ENCODE measurements at places on chromosomes 2 and 18.

DNA sequence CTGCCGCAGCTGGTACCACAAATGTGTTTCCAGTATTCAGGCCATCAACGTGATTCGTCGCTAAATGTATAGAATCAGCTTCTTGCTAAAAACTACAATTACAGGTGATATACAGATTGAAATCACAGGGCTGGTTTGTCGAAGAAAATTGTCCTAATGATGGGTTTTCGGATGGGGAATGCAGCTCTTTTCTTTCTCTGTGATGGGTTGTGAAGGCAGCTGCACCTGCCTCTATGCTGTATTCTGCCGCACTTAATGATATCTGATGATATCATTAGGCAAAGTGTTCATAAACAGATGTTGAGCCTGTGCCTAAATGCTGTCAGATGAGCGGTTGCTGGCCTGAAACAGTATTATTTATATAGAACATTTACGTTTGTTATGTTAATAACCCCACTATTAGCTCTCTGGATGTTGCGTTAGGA, 218.1 kb downstream of the ARHGAP15 start:
- no peak for DNase-seq

DNA sequence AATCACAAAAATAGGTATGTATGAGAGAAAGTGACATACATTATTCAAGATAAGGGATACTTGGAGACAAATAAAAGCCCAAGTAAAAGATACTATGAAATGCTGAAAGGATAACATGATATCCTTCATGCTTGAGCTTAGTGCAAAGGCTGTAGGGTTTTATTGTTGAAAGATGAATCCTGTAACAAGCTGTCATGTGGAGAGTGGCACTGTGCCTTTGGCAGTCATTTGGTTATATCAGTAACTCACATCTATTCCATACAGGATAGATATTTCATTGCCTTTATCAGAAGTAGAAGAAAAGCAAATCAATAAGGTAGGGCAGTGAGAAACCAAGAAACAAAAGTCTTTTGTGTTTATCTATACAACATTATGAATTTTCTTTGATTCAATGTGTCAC, 211.0 kb downstream of the ZNF385B start:
- DNase-seq: no peak

- DNase-seq: no peak
Measured at GRCh38 chr2:233081731-233082221, 21.6 kb downstream of the INPP5D start.

DNA sequence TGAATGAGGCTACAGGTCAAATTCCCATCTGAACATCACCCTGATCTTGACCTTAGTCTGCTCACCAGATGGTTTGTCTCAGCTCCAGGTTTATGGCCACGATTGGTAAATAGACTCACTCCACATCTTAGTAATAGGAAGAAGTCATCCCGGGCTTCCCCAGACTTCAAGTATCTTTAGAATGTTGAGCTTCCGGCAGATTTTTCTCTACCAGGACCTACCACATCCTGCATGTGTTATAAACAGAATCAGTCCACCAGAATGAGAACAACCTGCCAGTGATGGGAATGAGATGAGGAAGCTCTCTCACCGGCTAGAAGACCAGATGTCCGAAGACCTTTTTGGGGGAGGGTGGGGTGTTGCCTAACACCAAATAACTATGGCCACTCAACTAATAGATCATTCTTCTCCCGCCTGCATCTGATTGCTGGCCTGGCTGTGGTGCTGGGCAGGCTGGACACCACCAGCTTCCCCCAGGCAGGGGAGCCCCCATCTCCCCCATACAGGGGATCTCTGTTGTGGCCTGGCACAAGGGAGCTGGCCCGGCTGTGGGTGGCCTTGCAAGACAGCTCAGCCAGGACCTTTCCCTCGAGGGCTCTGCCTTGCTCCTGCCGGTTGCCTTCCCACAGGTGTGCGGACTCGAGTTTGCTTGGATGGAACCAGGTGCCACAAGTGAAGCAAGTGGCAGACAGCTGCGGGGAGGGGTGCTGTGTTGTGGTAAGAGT, 88.5 kb downstream of the SH3RF3 start:
- no peak for DNase-seq

DNA sequence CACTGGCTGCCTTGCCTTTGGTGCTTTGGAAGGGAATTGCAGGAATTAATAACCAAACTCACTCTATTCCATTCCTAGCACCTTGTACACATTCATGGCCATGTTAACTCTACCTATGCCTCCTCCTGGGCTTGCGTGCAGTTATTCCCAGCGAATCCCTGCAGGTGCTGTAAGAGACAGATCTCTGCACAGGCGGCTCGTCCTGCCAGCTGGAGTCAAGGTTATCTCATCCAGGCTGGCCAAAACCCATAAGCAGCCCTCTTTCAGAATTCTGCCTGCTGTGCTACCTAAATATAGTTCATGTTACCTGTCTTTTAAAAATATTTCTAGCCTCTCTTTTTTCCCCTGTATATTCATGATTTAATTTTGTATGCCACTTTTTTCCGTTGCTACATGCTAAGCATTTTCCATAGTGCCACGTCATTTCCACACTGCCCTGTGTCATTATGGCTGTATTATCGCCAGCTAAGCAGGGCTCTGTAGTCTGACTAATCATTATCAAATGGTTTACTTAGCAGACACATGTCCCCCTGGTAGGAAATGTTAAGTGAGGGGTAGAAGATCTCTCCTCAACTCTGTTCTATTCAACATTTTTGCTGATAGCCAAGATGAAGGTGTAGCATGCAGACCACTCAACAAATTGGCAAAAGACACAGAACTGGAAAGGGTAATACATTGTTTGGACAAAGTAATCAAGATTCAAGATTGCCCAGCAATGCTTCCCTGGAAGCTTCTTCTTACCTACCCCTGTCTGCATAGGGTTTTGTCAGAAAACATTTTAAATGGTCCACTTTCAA, 79.7 kb upstream of the TAF1B start:
- peak; percentile 66 for DNase-seq

DNA sequence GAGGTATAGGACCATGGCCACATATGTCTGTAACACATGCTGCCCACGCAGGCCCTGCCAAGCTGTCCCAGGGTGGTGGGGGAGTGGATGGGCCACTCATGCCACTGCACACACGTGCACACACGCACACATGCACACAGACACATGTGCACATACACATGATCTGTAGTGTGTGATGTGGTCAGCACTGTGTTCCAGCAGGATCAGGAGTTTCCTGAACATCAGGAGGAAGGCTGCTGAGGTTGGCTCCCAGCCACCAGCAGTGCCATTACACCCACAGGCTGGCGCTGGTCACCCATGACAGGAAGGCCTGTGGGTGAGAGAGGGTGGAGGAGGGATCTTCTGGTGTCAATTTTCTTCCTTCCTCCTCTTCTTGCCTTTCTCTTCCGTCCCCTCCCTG, 44.7 kb downstream of the POMC start:
- DNase-seq: no peak

DNA sequence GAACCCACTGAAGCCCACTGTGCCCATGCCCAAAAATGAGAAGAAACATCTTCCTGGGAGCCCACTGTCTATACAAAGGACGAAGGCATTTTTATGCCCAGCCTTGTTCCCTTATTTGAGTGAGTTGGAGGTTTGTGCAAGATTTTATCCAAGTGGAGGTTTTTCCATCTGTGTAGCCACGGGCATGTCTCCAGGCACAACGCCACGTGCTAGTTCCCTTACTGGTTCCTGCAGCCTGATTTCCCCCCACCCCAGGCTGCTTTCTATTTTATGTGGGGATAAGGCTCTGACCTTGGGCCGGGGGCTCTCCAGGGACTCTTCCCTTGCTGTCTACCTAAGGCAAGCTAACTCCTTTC, 22.2 kb upstream of the TXNL4A start:
- DNase-seq: no peak

GRCh38 chr2:196384729-196385128, 213.4 kb upstream of the STK17B start:
- DNase-seq: no peak

GRCh38 chr2:235709124-235709813, 215.4 kb downstream of the AGAP1 start:
- DNase-seq: peak; percentile 87

- DNase-seq: no peak
Measured at GRCh38 chr18:27181726-27182125, 3.4 kb downstream of the CHST9 start.

- DNase-seq: peak; percentile 85
Measured at GRCh38 chr2:67462738-67463496, 65.8 kb downstream of the ETAA1 start.

DNA sequence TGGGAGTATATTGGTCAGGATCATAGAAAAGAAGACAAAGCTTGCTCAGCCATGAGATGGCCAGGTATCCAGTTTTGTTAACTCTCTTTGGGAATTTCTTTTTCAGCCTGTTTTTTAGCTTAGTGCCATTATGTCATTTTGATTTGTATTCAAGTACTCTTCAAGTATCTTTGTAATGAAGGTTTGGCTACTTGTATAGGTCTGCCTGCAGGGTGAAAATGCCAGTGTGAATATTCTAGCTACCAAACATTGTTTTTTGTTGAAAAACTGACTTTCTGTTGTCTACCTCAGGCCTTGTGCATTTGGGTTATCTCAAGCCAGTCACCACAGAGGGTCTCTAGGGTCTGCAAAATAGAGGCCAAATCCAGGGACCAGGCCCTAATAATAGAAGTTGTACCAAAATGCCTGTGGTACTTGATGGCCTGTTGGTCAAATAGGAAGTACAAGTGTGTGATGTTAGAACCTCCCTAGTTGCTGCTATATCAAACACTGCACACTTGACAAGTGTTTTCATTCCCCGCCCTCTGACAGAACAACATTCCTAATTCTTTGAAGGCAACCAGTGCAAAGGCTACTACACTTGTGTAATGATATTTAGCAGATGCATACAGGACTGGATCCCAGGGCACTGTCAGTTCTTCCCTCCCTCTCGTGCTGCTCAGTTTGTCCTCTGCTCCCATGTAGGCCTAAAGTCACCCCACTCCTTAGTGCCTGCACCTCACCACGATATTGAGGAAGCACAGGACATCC, 36.4 kb downstream of the RNMT start:
- DNase-seq: no peak

DNA sequence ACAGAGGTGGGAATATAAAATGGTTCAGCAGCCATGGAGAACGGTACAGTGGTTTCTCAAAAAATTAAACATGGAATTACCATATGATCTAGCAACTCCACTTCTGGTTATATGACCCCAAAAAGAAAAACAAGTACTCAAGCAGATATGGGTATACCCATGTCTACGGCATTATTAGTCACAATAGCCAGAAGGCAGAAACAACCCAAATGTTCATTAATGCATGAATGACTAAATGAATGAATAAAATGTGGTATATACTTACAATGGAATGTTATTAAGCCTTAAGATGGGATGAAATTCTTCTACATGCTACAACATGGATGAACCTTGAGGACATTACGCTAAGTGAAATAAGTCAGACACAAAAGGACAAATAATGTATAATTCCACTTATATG, 266.8 kb upstream of the FBXO11 start:
- peak; percentile 85 for DNase-seq

DNA sequence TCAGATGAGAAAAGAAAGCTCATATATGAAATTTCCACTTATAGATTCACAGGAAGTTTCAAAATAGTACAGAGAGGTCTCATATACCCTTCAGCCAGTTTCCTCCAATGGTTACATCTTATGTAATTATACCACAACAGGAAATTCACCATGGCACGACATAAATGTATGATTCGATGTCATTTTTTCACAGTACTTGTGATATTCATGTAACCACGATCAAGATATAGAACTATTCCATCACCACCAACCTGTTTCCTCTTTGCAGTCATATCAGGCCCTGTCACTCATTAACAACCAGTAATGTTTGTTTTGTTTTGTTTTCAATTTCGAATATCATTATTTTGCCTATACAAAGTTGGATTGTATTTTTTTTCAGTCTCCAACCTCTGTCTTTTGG, 314.3 kb upstream of the POU3F3 start:
- DNase-seq: no peak

DNA sequence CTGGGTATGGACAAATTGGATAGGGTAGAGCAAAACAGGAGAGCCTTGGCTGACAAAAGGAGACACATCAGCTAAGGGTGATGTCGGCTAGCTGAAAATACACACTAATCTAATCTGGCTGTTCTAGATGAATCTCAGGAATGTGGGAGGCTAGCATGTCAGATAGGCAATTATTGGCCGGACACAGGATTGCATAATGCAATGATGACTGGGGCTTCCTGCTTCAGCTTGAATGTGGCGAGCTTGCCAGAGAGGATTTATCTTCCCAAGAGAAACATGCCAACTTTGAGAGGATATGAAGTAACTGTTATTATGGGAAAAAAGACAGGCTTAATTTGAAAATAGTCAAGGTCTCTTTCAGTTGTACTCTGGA, 102.4 kb downstream of the TRIB2 start:
- peak; percentile 94 for DNase-seq

DNA sequence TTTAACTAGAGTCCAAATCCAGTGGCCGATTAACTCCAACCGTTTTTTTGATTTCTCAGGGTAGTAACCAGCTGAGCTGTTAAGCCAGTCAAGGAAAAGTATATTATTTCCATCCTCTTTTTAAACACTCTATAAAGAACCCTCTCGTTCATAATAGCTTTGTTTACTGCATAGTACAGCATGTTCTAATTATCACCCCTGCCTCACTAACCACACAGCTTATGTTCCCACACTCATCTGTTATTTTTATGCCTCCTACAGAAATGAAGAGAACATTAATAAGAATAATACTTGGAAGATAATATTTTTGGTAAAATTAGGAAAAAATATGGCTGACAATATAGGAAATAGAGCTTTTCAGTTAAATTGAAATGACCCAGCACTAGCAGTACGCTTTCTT, 2132.8 kb upstream of the CELF4 start:
- no peak for DNase-seq

DNA sequence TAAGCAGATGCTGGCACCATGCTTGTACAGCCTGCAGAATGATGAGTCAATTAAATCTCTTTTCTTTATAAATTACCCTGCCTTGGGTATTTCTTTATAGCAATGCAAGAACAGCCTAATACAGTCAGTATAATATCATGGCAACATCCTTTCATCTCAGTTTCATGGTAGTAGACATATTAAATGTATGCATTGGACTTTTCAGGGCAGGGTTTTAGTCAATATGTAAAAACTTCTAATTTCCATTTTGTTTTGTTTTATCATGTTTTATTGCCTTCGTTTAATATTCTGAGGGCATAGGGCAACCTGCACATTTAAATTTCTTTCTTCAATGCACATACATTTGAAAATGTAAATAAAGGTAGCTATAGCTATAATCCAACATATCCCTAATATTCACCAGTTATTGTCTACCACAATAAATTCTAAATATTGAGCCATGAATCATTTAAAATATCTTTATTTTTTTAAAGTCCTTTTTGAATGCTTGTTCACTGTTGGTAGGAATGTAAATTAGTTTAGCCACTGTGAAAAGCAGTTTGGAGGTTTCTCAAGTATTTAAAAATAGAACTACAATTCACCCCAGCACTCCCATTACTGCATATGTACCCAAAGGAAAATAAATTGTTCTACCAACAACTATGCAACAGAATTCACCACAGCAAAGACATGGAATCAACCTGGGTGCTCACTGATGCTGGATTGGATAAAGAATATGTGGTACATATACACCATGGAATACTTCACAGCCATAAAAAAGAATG, 41.8 kb upstream of the GRB14 start:
- no peak for DNase-seq

DNA sequence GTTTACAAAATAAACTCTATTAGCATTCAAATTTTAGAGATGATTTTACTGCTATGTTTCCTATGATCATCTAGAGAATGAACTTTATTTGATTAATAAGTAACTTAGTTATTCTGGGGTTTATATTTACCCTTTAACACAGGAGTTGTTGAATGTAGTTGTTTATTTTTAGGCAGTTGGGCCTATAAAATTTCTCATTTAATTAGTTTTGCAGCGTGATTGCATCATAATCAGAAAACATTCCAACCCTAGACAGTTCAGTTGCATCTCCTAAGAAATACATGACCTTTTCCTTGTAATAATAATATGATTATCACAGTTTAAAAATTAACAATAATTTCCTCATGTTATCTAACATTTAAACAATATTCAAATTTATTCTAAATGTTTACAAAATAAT, 224.7 kb upstream of the CDH7 start:
- no peak for DNase-seq

Data from bronchial epithelial cell (primary cell).